MCF 10A (cell line): ENCODE measurements at places on chromosomes 11 and 22. TPM values are rescaled to one million over a fixed set of nuclear protein-coding genes. Genes with fewer than 3 reads are reported as not detected.

GRCh38 chr22:41919357-41920224 is 4.7 kb upstream of the SHISA8 start:
- no peak overlapping the region for H3K27ac ChIP-seq
- no peak for DNase-seq
- no peaks in the 10 kb centered on the region for H3K4me1 ChIP-seq
- no peak overlapping the region for H3K4me3 ChIP-seq
- no peaks in the 10 kb centered on the region for H3K36me3 ChIP-seq

DNA sequence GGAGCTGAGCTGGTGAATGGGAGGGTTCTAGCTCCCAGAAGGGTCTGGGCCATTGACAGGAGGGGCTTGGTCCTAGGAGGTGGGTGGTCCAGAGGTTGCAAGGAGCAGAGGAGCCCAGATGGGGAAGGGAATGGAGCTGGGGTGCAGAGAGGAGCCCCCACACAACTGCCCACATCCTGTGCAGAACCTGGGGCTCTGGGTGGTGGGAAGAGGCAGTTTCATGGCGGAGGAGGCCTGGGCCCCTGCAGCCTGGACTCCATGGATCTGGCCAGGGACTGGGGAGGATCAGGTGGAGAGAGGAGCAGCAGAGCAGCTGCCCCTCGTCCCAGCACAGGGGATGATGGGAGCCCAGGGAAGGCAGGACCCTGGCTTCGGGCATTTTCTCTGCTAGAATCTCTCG is 963 bp upstream of the ADORA2A start:
- no peak overlapping the region for H3K4me3 ChIP-seq
- peaks cover 18% of the 10 kb centered on the region for H3K27me3 ChIP-seq
- peaks cover 12% of the 10 kb centered on the region for H3K4me1 ChIP-seq
- H3K27ac ChIP-seq = no peak overlapping the region
- no peaks in the 10 kb centered on the region for H3K36me3 ChIP-seq
- DNase-seq = no peak

DNA sequence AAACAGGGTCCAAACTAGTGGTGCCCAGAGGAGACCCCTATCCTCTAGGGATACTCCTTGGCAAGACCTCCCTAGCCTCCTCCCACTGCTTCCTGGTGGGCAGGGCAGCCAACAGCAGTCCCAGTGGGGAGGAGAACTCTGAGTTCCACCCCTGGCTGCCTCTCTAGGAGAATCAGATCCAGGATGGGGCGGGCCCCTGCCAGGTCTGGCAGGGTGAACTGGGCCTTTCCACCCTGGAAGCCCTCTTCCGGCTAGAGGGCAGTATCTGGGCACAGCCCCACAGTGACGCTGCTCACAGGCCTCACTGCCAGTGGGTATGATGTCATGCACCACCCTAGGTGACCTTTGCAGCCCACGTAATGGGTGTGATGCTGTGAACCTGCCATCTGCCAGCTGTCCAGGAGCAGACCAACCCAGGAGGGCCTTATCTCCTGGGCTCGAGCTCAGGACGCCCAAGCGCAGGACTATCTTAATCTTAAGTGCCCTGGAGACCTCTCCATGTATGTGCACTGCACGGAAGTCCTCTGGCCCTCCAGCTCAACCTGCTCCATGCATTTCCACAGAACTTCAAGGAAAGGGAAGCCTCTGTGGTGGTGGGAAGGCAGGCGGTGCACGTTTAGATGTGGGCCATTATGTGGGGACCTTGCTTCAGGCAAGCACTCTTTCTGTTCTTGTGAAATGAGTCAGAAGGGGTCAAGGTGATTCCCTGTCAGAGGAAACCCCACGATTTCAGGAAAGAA is 31.8 kb upstream of the FCHSD2 start:
- H3K4me1 ChIP-seq = no peaks in the 10 kb centered on the region
- DNase-seq = no peak
- H3K4me3 ChIP-seq = no peak overlapping the region
- no peaks in the 10 kb centered on the region for H3K27me3 ChIP-seq
- H3K36me3 ChIP-seq = no peaks in the 10 kb centered on the region
- H3K27ac ChIP-seq = no peak overlapping the region

- no peaks in the 10 kb centered on the region for H3K27me3 ChIP-seq
- H3K27ac ChIP-seq = peak overlapping the region; percentile 91
- H3K36me3 ChIP-seq = no peaks in the 10 kb centered on the region
- H3K4me1 ChIP-seq = peaks cover 25% of the 10 kb centered on the region
Observed at GRCh38 chr11:27041141-27041899, 705 bp downstream of the BBOX1 start.

DNA sequence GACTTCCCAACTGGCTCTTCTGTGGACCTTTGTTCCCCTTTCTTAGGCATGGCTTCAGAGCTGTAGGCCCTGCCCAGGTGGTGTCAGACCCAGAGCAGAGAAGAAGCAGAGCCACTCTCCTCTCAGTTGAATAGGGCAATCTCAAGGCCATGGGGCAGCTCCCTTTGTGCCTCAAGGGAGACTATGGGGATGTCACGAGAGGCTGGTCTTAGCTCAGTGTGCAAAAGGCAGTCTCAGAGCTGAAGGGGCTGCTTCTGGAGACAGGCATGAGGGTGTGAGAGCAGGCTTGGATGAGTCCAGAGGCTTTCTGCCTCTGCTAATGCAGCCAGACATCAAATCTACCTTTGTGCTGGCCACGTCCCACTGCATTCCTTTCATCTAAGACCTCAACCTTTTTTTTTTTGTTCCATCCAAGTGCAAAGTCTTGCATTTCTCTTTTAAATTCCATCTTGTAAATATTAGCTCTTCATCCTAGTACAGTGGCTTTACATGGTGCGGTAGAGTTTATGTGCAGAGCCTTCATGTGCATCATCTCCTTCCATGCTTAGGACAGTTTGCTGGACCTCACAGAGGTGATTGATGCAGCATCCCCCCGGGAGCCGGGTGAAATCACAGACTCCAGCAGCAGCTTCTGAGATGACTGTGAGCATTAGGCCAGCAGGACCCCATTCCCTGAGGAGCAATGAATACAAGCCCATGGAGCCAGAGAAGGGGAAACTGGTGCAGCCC is 34.2 kb upstream of the FCHSD2 start:
- no peak overlapping the region for H3K27ac ChIP-seq
- no peaks in the 10 kb centered on the region for H3K4me1 ChIP-seq
- no peaks in the 10 kb centered on the region for H3K27me3 ChIP-seq
- no peak overlapping the region for H3K4me3 ChIP-seq

- peak overlapping the region; percentile 83 for H3K27ac ChIP-seq
- no peaks in the 10 kb centered on the region for H3K36me3 ChIP-seq
- peaks cover 9% of the 10 kb centered on the region for H3K4me1 ChIP-seq
- DNase-seq = peak; percentile 64
- H3K4me3 ChIP-seq = peak overlapping the region; percentile 48
Observed at GRCh38 chr11:105910095-105910715, 111.8 kb downstream of the MSANTD4 start.

GRCh38 chr11:82680252-82680651 is 53.4 kb downstream of the FAM181B start:
- no peak overlapping the region for H3K4me3 ChIP-seq
- H3K36me3 ChIP-seq = no peaks in the 10 kb centered on the region
- H3K27ac ChIP-seq = no peak overlapping the region
- H3K4me1 ChIP-seq = peaks cover 7% of the 10 kb centered on the region
- peaks cover 37% of the 10 kb centered on the region for H3K27me3 ChIP-seq
- DNase-seq = no peak

- H3K27ac ChIP-seq = no peak overlapping the region
- H3K27me3 ChIP-seq = no peaks in the 10 kb centered on the region
- no peaks in the 10 kb centered on the region for H3K36me3 ChIP-seq
- no peak overlapping the region for H3K4me3 ChIP-seq
- H3K4me1 ChIP-seq = peaks cover 30% of the 10 kb centered on the region
Observed at GRCh38 chr11:121460941-121461514, 8.3 kb upstream of the SORL1-AS1 start.

DNA sequence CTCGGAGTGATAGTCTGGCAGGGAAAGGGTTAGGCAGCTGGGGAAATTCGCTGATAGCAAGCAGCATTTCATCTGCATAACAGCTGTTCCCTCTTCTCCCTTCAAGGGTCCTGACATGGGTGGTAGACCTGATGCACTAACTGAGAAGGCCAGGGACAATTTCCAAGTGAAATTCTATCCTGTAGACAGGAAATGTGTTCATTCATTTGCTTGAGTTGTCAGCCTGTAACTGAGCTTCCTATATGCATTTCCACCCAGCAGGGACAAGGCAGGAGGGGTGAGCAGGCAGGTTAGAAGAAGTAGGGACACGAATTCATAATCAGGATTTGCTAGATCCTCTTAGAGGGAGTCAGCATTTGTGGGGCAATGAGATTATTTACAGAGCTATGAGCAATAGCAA is 154.3 kb upstream of the NCAM1 start:
- DNase-seq = no peak
- H3K4me3 ChIP-seq = no peak overlapping the region
- no peaks in the 10 kb centered on the region for H3K4me1 ChIP-seq
- no peaks in the 10 kb centered on the region for H3K36me3 ChIP-seq

DNA sequence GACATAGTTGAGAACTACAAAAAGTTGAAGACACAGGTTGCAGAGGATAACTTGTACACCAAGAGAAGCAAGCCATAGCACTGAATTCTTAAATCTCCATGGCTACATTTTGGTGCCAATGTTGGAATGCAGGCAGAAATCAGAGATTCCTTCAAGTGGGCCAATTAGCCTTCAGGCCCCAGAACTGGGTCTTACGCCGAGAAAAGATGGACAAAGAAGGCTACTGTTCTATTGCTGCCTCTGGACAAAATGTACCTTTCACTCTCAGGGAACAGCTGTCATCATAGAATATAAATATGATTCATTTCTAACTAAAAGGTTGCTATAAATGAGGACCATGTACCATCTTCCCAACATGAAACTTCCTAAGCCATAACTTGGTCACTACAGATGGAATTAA is 13.7 kb downstream of the TMEM216 start:
- no peak for DNase-seq
- no peak overlapping the region for H3K4me3 ChIP-seq
- peaks cover 85% of the 10 kb centered on the region for H3K36me3 ChIP-seq
- H3K27ac ChIP-seq = no peak overlapping the region
- H3K4me1 ChIP-seq = no peaks in the 10 kb centered on the region

- H3K4me1 ChIP-seq = peaks cover 29% of the 10 kb centered on the region
- peak; percentile 59 for DNase-seq
- no peaks in the 10 kb centered on the region for H3K36me3 ChIP-seq
- no peak overlapping the region for H3K4me3 ChIP-seq
- no peaks in the 10 kb centered on the region for H3K27me3 ChIP-seq
Observed at GRCh38 chr22:19565382-19566278, 41.4 kb upstream of the CLDN5 start.

DNA sequence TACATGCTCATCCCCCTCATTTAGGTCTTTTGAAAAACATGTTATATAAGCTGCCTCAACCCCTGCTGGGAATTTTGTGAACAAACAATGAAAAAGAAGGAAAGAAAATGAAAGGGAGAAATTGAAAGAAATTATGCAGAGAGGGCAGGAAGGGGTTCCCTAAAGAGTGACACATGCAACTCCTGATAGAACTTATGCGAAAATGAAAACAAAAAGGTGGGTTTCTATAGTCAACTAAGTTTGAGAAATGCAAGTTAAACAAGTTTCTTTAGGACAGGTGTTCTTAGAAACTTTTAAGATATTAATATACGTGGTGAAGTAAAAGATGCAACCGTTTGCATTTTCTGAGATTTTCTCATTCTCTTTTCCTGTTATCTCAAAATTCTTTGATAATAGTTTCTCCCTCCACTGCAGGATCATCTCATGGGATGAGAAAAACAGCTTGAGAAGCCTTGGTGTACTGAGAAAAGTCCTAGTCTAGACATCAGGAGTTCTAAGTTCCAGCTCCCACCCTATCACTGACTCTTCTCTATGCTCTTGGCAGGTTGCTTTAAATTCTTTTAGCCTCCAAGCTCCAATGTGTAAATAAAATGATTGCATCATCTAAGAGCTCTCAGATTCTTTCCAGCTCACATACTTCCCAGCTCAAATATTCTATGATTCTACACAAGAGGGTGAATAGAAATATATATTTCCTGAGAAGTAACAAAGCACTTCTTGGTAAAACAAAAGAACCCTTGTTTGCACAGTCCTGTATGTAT is 109.2 kb downstream of the FAM76B start:
- DNase-seq = peak; percentile 31
- H3K27me3 ChIP-seq = no peaks in the 10 kb centered on the region
- H3K36me3 ChIP-seq = no peaks in the 10 kb centered on the region

DNA sequence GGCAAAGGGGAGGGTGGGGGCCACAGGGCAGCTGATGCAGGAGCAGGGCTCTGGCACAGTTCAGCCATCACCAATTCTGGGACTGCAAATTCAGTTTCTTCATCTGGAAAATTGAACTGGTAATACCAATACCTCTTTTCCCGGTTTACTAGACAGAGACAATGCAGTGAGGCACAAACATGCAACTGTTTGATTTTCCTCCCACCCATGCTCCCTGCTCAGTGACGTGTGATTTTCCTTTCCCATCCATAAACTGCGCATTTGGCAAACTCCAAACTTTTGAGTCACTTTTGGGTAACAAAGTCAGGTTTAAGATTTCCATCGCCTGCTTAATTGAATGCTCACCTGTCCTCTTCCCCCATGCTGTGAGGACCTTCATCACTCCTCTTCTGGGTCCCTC is 23.2 kb downstream of the P2RY2 start:
- H3K27me3 ChIP-seq = peaks cover 12% of the 10 kb centered on the region
- DNase-seq = no peak
- no peaks in the 10 kb centered on the region for H3K36me3 ChIP-seq
- H3K4me3 ChIP-seq = no peak overlapping the region

- no peaks in the 10 kb centered on the region for H3K27me3 ChIP-seq
- H3K4me1 ChIP-seq = peaks cover 35% of the 10 kb centered on the region
- no peak for DNase-seq
Observed at GRCh38 chr22:47295982-47296381, 533.5 kb downstream of the TBC1D22A start.

DNA sequence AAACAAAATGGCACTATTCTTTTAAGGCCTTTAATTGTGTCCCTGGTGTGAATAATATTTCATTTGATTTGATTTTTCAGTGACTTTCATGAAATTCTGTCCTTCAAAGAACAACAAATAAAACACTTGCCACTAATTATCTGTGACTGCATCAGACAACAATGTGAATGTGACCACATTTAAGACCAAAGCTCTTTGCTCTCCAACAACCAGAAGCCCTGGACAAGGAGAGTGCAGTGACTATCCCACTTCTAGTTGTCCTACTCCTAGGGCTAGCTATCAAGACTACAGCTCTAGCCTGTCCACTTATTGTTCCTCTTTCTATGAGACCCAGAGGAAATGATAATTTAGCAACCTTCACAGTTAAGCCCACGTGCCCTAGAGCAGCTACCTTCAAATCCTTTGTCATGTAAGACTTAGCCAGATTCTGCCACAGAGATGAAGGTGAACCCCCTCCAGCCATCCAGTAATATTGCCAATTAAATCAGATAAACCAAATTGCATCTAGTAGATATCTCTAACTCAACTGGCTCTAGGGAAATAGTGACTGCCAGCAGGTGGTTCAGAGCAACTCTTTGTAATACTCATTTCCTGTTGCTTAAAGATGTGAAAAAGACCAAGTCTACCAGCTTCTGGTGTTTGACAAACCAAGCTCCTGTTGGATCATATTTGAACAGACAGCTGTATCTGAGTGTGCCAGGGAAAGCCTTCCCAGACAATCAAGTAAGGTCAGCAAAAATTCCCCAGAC is 142.6 kb upstream of the BLID start:
- DNase-seq = no peak
- H3K4me3 ChIP-seq = no peak overlapping the region
- no peak overlapping the region for H3K27ac ChIP-seq
- H3K4me1 ChIP-seq = peaks cover 15% of the 10 kb centered on the region
- H3K27me3 ChIP-seq = no peaks in the 10 kb centered on the region
- peaks cover 10% of the 10 kb centered on the region for H3K36me3 ChIP-seq

The RTN4RL2 gene
- 2.0 and 3.2 TPM in 2 replicates for total RNA-seq

The MYO18B gene
- 0.07 TPM in 1 of 2 replicates, not detected in the other for total RNA-seq

The NXPE1 gene
- not detected in 2 replicates for total RNA-seq

The MUC5B gene
- total RNA-seq = not detected in 2 replicates

The NAV2 gene
- total RNA-seq = 116 and 139 TPM in 2 replicates

The IRAG1 gene
- total RNA-seq = 0.07 TPM in 1 of 2 replicates, not detected in the other
